ENCODE measurements at places on chromosomes 1 and 21.

- DNase-seq = no peak
These were observed 7.0 kb downstream of the AVPR1B start for GRCh38 chr1:206110161-206110560.

DNA sequence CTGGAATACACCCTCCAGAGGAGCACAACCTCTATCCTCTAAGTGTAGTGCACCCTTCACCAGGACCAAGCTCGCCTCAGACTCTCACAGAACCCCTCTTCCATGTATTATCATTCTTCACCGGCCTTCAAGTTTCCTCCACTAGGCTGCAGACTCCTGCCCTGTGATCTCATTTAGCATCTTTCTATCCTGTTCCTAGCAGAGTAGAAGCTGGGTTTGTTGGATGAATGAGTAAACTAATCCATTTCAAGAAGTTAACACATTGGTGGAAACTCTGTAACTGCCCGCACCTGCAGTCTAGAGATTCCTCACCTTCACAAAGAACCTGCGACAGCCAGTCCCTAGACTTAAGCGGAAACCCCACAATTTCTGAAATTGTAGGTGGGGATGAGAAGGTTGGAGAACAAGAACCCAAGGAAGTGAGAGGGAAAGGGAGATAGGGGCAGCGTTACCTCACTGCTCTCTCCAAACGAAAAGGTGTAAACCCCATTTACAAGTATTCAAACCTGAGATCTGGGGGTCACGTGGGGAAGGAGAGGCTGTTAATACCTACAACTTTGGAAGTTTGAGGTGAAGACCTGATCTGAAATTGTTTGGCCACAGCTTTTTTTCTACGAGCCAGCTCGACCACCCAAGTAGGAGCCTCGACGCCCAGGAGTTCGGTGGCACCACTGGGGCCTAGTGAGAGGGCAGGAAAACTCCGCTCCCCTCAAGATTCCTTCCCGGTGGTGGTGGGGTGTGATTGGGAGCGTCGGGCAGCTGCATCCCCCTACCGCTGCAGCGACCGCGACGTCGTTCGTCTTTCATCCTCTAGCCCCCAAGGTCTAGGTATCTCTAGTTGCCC lies 1.2 kb downstream of the PTPN14 start:
- DNase-seq = peak; percentile 49

GRCh38 chr1:160046494-160047110 lies 14.8 kb upstream of the PIGM start:
- no peak for DNase-seq

GRCh38 chr1:215181518-215181917 lies 99.0 kb downstream of the KCNK2 start:
- no peak for DNase-seq

- no peak for DNase-seq
These were observed 35.4 kb downstream of the RSPH1 start for GRCh38 chr21:42460391-42461184.

- DNase-seq = no peak
These were observed 20.3 kb upstream of the TXLNA start for GRCh38 chr1:32159189-32159588.

DNA sequence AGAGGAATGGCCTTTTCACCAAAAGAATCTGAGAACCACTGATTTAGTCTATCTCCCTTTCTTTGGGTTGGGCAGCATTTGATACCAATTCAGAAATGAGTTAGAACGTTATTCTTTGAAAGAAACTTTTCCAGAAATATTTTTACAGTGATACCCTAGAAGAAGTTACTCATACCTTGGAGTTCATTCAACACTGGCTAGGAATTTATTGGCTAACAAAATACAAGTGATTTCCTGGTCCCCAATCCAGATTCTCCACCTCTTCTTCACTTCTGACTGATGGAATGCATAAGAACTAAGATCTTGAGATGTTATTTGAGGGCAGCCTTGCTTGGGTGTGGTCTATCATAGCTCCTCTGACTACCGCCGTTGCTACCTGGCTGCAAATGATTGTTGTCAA lies 9.4 kb downstream of the C1orf162 start:
- no peak for DNase-seq

DNA sequence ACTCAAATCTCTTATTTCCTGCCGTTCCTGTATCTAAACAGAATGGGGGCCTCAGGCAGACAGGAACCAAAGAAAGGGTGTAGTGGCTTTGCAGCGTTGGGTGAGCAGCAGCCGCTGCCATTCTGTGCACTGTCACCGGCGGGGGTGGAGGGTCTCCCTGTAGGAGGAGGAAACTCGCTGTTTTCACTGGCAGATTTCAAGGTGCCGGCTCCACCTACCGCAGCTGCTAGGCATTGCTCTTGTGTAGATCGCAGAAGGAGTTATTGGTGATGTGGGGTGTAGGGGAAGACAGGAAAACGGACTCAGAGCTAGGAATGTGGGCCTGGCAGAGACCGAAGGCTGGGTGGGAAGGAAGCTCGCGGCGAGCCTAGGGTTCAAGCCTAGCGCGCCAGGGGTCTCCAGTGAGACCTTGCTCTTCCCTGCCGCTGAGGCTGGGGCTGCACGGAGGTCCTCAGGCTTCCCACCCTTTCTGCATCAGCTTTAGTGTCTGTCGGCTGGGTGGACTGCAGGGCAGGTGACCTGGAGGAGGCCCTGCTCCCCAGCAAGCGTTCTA lies 20.8 kb downstream of the ATP5PO start:
- DNase-seq = peak; percentile 6

GRCh38 chr1:6396998-6397397 lies 3.4 kb upstream of the ACOT7 start:
- peak; percentile 9 for DNase-seq

DNA sequence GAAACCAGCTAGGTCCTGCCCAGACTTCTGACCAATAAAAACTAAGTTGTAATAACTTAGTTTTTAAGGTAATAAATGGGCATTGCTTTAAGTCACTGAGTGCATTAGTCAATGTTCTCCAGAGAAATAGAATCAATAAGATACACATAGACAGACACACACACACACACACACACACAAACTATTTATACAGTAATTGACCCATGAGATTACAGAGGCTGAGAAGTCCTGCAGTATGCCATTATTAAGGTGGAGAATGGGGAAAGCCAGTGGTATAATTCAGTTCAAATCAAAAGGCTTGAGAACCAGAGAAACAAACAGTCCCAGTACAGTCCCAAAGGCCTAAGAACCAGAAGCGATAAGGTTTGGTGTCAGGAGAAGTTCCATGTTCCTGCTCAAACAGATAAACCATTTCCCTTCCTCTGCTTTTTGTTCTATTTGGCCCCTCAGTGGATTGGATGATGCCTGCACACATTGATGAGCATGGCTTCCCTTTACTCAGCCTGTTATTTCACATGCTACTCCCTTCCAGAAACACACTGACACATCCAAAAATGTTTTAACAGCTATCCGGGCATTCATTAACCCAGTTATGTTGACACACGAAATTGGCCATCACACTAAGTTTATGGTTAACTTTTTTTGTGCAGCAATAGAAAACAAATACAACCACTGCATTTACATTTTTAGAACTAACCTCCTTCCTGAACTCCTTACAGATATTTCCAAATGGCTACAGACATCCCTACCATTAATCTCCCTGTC lies 828.2 kb upstream of the NCAM2 start:
- DNase-seq = no peak

DNA sequence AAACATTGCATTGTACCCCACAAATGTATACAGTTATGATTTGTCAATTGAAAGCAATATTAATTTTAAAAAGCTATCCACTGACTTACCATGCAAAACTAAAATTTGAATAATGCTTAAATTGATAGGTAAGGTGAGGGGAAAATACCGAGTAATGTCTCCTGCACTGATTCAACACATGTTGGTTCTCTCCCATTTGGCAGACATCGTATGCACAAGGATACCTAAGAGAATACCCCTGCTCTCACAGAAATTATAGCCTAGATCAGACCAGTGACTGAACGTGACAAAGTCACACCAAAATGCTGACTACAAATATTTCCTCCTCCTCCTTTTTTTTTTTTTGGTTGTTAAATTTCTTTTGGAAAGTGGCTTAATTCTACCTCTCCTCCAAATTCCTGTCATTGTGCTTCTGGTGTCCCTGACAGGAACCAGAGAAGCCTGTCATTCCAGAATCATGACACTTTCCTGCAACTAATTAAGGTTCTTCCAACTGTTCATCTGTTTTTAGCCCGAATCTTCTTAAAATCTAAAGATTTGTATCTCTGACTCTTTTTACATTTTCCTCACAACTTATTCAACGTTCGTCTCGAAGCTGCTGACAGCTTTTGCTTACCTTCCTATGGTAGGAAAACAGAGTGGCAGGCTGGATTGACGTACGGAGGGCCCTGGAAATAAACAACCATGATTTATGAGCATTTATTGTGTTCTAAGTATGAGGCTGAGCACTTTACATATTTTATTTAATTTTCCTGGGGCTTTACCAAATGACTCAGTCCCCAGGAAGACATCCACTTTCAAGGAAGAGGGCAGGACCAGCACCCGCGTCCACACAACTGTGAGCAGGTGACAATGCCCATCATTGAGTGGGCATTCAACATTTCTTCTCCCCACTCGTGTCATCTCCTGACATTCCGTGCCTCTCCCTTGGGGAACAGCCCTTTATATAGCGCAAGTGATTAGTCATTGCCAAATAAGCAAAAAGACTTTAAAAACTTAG lies 57.9 kb upstream of the KCNE2 start:
- DNase-seq = no peak

DNA sequence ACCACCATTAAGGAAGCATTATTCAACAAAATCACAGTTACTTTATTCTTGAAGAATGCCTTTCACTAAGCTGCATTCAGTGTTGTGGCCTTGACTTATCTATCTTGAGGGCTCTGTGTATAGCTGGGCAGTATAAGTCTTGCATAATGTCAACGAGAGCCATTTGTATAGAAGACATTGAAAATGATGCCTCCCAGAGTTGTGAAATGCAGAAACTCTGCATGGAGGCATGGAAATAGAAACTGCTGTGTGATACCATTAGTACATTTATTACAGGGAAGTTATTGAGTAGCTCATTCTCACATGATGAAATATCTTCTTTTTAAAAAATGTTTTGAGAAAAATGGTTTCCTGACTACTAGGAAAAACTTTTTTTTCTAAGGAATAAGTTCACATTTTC lies 111.4 kb upstream of the SNX7 start:
- DNase-seq = no peak

DNA sequence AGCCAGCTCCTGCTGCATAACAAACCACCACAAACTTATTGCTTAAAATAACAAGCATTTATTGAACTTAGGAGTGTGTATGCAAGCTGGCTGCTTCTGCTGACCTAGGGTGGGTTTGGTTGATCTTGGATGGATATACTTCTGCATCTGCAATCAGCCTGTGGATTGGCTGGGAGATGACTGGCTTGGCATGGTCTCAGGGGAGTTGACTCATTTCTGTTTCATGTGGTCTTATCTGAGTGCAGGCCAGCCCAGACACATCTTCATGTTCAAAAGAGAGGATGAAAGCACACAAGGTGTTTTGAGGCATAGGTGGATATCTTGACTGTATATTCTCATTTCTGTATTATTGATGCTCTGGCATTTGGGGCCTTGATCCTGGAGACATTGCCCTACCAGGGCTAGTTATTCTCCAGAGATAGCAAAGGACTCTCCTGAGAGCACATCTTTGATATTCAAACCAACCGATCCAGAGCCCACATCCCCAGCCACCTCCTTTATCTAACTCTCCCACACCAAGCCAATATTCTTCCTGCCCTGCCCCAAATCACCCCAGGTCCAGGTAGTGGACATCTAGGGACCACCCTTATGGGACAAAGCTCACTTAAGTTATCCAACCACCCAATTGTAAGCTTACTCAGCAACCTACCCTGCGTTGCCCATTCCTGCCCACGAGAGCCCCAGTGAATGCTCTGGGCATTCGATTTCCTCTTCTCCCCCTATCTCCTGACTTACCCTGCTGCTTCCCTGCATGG lies 350.8 kb downstream of the PTPRU start:
- no peak for DNase-seq

GRCh38 chr1:2946999-2947690 lies 74.1 kb upstream of the ACTRT2 start:
- no peak for DNase-seq

- no peak for DNase-seq
These were observed 59.5 kb downstream of the S100B start for GRCh38 chr21:46545363-46545762.

GRCh38 chr1:29120367-29120766 lies 3.3 kb downstream of the TMEM200B start:
- DNase-seq = no peak

DNA sequence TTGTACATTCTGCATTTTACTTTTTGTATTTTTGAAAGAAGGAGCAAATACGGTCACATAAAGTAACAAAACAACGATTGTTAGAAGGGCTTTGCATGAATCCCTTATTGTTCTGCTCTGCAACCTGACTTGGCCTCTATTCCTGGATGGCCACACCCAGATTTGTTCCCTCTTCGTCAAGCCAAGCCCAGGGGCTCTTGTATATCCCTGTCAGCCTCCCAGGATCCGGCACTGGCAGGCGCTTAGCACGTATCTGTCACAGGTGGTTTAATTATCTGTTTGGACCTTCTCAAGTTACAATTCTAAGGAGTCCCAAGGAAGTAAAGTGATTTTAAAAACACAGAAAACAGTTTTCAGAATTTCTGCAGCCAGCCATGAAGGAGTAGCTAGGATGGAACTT lies 28.0 kb downstream of the CRYAA start:
- DNase-seq = no peak

DNA sequence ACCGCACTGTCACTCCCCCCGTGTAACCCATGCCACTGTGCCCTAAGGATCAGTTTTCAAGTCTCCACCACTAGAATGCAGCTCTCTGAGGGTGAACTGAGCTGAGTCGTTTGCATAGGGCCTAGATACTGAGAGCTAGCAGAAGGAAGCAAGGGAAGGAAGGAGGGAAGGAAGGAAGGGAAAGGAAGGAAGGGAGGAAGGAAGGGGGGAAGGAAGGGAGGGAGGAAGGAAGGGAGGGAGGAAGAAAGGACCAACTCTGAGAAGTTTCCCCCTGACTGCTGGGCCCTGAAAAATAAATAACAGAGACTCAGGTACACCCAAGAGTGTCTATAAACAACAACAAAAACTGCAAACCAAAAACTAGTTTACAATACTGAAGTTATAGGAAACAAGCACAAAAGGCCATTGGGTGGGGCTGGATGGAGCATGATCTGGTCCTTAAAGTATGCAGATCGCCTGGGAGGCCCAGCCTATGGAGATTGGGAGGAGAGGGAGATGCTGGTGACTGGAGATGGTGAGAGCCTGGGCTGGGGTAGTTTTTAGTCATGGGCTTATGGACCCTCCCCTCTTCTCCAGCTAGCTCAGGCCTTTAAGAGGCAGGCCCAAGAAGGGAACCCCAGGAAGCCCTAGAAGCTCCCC lies 1.7 kb upstream of the MRPS15 start:
- no peak for DNase-seq

DNA sequence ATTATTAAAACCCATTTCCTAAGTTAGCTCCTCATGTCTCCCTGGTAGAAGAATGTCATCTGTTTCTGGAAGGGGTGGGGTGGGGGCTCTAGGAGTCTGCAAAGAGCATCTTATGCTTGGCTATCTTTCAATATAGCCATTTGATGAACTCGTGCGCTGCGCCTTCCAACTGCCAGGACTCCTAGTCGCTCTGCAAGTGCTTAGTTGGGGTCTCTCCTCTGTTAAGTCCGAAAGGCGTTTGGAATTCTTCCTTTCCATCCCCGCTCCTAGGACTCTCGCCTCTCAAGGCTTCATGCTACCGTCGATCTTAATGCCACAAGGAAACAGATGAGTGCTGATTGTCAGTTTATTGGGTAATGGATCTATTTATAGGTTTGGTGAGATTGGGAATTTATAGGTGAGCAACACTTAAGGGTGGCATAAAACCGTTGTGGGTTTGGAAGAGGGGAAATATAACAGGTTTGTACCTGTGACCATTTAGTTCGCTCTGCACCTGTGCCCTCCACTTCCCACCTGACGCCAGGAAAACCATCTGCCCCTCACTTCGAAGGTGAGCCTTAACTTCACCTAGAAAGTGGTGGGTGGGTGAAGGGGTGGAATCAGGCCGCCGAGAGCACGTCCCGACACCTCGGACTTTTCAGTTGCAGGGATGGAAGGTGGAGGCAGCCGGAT lies 1.1 kb downstream of the KCNH1 start:
- DNase-seq = no peak
